MCF 10A (cell line): ENCODE measurements at places on chromosomes 2 and 18.

DNA sequence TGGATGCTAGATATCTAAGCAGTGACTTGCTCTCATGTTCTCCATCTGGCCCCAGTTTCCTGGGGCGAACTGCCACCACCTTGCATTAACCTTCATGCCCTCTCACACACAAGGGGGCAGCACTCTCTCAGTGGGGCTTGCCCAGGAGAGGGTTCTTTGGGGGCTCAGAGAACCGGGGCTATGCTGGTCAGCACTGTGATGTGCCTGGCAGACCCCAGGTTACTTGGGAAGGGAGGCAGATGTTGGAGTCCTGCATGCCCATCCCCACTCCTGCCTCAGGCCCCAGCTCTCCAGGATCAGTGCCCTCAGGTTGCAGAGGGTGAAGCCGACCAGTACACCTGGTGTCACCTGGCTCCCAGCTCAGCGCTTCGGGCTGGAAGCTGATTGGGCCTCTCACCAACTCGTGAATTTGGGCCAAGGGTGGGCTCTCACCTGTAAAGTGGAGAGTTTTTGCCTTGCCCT is 396.2 kb upstream of the HS6ST1 start:
- no peak for DNase-seq
- no peak overlapping the region for H3K27ac ChIP-seq
- H3K36me3 ChIP-seq, result no peaks in the 10 kb centered on the region
- H3K4me3 ChIP-seq, result no peak overlapping the region

GRCh38 chr2:28357055-28357454 is 35.6 kb upstream of the FOSL2 start:
- no peaks in the 10 kb centered on the region for H3K27me3 ChIP-seq
- no peak overlapping the region for H3K27ac ChIP-seq
- no peak for DNase-seq
- H3K36me3 ChIP-seq, result peaks cover 6% of the 10 kb centered on the region

DNA sequence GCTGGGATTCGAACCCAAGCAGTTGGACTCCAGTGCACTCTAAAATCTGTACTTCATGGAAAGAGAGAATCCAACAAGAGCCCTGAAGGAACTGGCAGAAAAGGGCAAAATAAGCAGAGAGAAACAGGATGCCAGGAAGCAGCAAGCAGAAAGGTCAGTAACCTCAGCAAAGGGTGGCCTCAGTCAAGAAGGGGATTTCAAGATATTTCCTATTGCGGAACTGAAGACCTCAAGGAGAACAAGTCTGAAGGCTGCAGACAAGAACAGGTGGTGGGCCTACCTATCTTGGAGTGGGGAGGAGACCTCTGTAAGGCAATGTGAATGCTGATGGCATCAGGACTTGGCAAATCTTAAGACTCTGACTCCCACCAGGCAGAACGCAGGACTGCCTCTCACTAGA is 20.1 kb upstream of the MREG start:
- peaks cover 15% of the 10 kb centered on the region for H3K4me1 ChIP-seq
- H3K36me3 ChIP-seq, result peaks cover 1% of the 10 kb centered on the region
- H3K27me3 ChIP-seq, result no peaks in the 10 kb centered on the region

- H3K4me3 ChIP-seq, result peak overlapping the region; percentile 60
- H3K4me1 ChIP-seq, result peaks cover 47% of the 10 kb centered on the region
- peak; percentile 93 for DNase-seq
- no peaks in the 10 kb centered on the region for H3K36me3 ChIP-seq
- no peaks in the 10 kb centered on the region for H3K27me3 ChIP-seq
Observed at GRCh38 chr2:162244541-162245031, 1.3 kb upstream of the FAP start.

DNA sequence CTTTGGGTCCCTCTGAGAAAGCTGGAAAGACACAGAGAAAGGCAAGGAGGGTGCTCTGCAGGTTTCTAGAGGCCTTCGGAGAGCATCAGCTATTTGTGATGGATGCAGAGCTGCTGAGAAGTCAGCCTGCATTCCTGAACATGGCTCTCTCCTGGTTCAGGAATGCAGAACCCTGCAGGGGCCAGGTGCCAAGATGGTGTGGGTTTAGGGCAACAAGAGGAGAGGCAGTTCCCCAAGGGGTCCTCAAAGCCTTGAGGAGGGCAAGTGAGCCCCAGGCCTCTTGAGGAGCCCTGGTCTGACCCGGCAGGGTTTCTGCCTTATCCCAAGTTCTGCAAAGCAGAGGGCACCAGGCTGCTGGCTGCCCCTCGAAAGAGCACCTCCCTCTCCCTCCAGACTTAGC is 93.3 kb downstream of the HS1BP3 start:
- H3K4me1 ChIP-seq, result peaks cover 17% of the 10 kb centered on the region
- H3K27me3 ChIP-seq, result no peaks in the 10 kb centered on the region
- no peak overlapping the region for H3K27ac ChIP-seq
- no peak for DNase-seq
- H3K4me3 ChIP-seq, result no peak overlapping the region
- H3K36me3 ChIP-seq, result no peaks in the 10 kb centered on the region

DNA sequence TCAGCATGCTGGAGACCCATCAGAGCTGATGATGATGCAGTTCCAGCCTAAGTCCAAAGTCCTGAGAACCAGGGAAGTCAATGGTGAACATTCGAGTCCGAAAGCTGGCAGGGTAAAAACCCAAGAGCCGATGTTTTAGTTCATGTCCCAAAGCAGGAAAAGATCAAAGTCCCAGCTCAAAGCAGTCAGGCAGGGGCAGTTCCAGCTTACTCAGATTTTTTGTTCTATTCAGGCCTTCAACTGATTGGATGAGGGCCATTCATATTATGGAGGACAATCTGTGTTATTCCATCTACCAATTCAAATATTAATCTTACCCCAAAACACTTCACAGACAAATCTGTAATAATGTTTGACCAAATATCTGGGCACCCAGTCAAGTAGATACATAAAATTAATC is 38.3 kb downstream of the DSEL start:
- peaks cover 7% of the 10 kb centered on the region for H3K4me1 ChIP-seq
- no peaks in the 10 kb centered on the region for H3K36me3 ChIP-seq
- DNase-seq, result no peak
- H3K4me3 ChIP-seq, result no peak overlapping the region
- H3K27me3 ChIP-seq, result no peaks in the 10 kb centered on the region
- H3K27ac ChIP-seq, result no peak overlapping the region

DNA sequence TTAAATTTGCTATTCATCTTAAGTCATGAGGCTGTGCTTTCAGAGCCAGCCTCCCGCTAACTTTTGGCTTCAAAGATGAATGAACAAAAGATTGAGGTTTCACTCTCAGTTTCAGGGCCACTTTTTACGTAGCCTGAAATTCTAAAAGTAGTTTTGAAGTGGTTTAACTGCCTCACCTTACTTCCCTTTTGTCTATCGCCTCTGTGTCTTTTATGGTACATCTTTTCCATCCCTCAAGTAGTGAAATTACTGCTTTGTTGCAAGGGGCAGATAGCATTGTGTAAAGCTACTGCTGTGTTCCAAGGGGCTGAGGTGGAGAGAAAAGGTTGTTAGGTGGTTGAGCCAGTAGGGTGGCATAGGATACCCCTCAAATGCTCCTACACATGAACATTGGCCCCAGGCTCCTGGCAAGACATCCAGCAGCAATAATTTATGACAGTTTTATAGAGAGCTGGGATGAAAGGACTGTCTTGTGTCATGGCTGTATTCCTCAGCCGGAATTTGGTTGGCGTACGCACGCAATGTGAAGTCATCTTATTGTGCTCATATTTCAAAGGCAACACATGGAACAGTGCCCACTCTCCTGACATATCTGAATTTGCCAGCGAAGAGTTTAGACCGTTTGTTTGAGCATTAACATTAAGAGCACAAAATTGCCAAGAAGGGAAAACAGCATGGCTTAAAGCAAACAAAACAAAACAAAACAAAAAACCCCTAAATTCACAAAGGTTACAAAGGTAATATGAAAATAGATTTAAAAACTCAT is 32.2 kb downstream of the QPCT start:
- peak overlapping the region; percentile 61 for H3K27ac ChIP-seq
- H3K4me3 ChIP-seq, result peak overlapping the region; percentile 55
- peak; percentile 79 for DNase-seq
- H3K4me1 ChIP-seq, result peaks cover 27% of the 10 kb centered on the region
- no peaks in the 10 kb centered on the region for H3K27me3 ChIP-seq
- H3K36me3 ChIP-seq, result no peaks in the 10 kb centered on the region

- peak overlapping the region; percentile 29 for H3K4me3 ChIP-seq
- no peaks in the 10 kb centered on the region for H3K27me3 ChIP-seq
- H3K4me1 ChIP-seq, result peaks cover 53% of the 10 kb centered on the region
Observed at GRCh38 chr2:101745711-101746694, 48.5 kb downstream of the MAP4K4 start.

GRCh38 chr2:180495606-180496005 is 484.8 kb upstream of the UBE2E3 start:
- peaks cover 9% of the 10 kb centered on the region for H3K4me1 ChIP-seq
- no peak overlapping the region for H3K4me3 ChIP-seq
- H3K36me3 ChIP-seq, result no peaks in the 10 kb centered on the region
- H3K27me3 ChIP-seq, result no peaks in the 10 kb centered on the region
- DNase-seq, result peak; percentile 59
- H3K27ac ChIP-seq, result peak overlapping the region; percentile 49

GRCh38 chr2:65320042-65320725 is 92.6 kb downstream of the ACTR2 start:
- H3K4me1 ChIP-seq, result peaks cover 35% of the 10 kb centered on the region
- peak; percentile 64 for DNase-seq
- peak overlapping the region; percentile 67 for H3K27ac ChIP-seq
- H3K27me3 ChIP-seq, result no peaks in the 10 kb centered on the region
- peak overlapping the region; percentile 32 for H3K4me3 ChIP-seq
- H3K36me3 ChIP-seq, result no peaks in the 10 kb centered on the region

DNA sequence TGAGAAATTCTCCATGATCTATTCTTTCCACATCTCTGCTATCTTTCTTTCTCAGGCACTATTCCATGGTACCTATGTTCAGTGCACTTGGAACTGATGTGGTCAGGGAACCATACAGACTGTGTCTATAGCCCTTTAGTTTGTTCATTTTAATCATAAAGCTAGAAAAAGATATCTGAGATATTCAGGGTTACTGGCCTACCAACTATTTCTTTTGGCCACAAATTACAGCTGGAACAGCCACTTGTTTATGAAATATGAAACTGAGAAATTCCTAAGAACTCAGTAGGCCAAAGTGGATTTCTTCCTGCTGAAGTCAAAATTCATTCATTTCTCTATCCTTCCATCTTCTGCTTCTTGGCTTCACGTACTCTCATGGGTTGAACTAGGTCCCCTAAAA is 22.8 kb upstream of the LYPD1 start:
- H3K4me1 ChIP-seq, result no peaks in the 10 kb centered on the region
- DNase-seq, result no peak
- H3K36me3 ChIP-seq, result no peaks in the 10 kb centered on the region
- no peak overlapping the region for H3K4me3 ChIP-seq
- H3K27ac ChIP-seq, result no peak overlapping the region
- H3K27me3 ChIP-seq, result no peaks in the 10 kb centered on the region

DNA sequence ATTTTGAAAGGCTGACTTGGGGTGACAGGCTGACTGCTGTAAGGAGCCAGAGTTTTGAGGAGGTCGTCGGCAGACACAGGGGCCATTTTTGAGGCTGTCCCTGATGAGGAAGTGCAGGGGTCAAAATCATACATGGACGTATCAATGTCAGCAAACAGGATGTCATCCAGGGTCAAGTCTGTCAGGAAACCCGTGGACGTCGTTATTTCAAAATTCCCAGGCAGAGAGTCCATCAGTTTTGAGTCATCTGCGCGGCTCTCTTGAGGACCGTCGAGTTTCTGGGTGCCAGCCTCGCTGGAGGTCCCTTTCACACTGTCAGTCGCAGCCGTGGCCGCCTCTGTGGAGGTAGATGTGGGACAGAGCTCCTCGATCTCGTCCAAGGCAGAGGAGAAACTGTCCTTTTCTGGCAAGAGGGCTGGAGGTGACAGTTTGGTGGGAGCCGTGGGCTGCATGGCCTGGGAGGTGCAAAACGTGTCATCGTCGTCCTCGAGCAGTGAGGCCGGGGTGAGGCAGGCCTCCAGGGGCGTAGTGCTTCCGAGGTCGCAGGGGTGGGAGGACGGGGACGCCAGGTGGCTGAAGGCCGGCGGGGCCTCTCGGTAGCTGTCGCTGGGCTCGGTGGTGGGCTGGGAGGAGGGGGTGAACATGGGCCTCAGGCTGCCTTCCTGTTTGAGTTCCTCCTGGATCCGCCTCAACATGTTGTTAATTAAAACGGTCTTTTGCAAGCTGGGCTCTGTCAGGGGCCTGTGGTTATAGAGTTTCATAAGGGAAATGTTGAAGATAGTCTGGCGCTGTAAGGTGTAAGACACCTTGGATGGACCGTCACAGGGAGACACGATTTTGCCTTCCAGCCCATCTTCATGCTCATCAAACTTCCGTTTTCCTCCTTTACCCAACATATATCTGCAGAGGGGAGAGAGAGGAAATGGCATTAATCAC is 17.5 kb downstream of the SERTAD2 start:
- no peak overlapping the region for H3K27ac ChIP-seq
- H3K4me1 ChIP-seq, result peaks cover 21% of the 10 kb centered on the region
- H3K27me3 ChIP-seq, result no peaks in the 10 kb centered on the region
- H3K36me3 ChIP-seq, result peaks cover 36% of the 10 kb centered on the region

DNA sequence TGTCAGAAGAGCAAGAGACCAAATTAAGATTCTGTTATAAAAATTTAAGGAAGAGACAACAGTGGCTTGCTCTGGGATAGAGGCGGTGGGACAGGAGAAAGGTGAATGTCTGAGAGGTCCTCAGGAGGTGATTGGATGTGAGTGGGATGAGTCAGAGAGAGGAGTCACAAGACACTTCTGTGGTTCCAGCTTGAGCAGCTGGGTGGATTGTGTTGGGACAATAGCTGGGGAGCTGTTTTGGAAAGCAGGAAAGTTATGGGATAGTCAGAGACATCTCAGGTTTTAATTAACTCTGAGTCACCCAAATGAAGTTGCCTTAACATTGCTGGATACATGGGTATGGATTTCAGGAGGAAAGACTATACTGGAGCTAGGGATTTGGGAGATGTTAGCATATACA is 218.0 kb upstream of the TRIB2 start:
- peak; percentile 50 for DNase-seq
- H3K27ac ChIP-seq, result no peak overlapping the region
- no peaks in the 10 kb centered on the region for H3K27me3 ChIP-seq
- H3K36me3 ChIP-seq, result no peaks in the 10 kb centered on the region
- H3K4me1 ChIP-seq, result peaks cover 14% of the 10 kb centered on the region

GRCh38 chr2:111701266-111701665 is 182.7 kb downstream of the ANAPC1 start:
- H3K36me3 ChIP-seq, result no peaks in the 10 kb centered on the region
- DNase-seq, result peak; percentile 70
- no peak overlapping the region for H3K4me3 ChIP-seq
- H3K4me1 ChIP-seq, result peaks cover 53% of the 10 kb centered on the region
